Activated T-cell treated with anti-CD3 and anti-CD28 coated beads, Interleukin-2, amount 50 U/mL, for 72 hours (primary cell): ENCODE measurements at places on chromosomes 5 and 9.

DNA sequence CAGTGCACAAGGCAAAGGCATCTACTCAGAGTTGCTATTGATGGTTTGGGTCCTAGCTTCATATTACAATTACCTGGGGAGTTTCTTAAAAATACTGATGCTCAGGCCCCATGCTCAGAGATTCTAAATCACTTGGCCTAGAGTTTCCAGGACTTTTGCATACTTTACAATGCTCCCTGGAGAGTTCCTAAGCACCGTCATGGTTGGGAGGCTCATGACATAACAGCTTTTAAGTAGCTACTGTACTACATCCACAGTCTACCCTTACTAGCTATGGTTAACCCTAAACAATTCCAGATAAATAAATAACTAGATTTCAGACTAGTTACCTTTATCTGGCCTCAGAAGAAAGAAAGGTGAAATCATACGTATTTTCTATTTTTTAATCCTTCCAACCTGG, 414.4 kb downstream of the PDE4D start:
- no peak for DNase-seq

DNA sequence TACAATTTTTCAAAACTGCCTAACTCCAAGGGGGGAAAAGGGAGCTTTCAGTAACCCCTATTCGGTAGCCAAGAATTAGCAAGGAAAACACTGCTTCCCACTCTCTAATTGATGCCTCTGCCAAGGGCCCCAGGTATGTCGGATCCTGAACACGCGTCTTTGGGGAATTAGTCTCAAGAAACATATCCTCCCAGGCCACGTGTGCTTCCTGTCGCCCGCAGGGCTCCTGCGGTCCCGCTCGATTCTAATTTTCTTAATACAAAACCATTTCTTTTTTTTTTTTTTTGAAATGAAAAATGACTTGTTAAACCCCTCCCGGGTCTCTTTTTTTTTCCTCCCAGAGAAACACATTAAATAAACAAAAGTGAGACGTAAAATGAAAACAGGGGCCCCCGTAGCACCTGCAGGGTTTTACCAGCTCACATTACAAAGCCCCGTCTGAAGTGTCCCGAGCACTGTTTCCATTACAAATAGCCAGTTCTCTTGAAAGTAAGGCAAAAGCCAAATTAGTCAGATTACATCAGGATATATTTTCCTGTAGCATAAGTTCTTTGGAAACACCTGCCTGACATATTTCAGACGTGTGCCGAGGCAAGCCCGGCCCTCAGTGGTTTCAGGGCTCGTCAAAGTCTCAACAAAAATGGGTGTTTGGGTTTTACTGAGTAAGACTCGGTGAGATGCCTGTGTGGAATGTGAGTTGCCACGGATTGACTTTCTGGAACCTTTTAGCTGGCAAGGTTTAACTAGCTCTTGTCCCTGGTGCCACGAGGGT, 21.5 kb downstream of the SMIM23 start:
- no peak for DNase-seq

GRCh38 chr9:108069991-108070390, 580.4 kb upstream of the KLF4 start:
- no peak for DNase-seq

DNA sequence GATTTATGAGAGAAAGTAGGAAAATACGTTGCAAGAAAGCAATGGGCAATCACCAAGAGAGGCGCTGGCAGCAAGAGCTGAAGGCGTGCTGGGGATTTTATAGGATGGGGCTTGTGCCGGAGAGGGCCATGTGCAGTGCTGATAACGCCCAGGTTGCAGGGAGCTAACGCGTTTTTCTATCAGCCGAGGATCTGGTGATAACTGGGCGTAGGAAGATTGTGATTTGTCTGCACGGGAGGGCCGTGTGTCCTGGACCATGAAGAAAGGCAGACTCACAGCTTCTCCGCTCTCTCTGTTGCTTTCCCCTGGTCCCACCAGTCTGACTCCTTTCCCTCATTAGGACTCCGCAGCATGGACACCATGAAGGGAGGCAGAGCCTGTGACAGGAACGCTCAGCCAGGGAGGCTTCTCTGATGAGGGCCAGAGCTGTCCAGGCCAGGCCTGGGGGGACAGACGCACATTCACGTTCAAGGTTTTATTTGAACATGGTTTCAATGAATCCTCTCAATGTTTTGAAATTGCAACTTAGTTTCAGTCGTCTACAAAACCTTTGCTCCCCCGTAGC, 11.9 kb upstream of the CACNA1B start:
- DNase-seq, result no peak

GRCh38 chr9:97557606-97558095, 56.2 kb downstream of the TMOD1 start:
- no peak for DNase-seq

GRCh38 chr9:85502815-85503655, 238.7 kb downstream of the AGTPBP1 start:
- DNase-seq, result no peak

DNA sequence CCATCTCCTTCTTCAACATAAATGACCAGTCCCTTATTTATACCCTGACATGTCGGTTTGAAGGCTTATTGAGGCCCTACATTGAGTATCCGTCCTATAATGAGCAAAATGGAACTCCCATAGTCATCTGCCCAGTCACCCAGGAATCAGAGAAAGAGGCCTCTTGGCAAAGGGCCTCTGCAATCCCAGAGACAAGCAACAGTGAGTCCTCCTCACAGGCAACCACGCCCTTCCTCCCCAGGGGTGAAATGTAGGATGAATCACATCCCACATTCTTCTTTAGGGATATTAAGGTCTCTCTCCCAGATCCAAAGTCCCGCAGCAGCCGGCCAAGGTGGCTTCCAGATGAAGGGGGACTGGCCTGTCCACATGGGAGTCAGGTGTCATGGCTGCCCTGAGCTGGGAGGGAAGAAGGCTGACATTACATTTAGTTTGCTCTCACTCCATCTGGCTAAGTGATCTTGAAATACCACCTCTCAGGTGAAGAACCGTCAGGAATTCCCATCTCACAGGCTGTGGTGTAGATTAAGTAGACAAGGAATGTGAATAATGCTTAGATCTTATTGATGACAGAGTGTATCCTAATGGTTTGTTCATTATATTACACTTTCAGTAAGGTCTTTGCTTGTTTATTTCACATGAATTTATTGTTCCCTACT, 38.2 kb upstream of the BTNL3 start:
- DNase-seq, result no peak

- DNase-seq, result no peak
These were observed 4.1 kb downstream of the PAX5 start for GRCh38 chr9:37029776-37030610.

DNA sequence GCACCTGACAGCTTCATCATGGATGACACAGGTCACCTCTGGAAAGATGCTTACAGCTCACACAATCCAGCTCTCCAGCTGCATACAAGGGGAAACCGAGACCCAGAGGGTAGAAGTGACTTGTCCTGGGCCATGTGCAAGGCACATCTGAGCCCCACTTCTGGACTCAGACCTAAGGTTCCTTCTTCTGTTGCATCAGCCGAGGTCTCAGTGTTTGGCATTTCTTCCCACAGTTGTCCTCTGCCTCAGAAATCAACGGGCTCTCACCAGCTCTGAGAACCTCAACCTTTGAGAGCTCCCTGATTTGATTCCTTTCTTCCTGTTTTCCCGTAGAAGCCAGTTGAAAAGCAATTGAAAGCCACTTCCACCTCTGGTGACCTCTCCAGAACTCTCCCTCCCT, 38.7 kb upstream of the COL15A1 start:
- no peak for DNase-seq

DNA sequence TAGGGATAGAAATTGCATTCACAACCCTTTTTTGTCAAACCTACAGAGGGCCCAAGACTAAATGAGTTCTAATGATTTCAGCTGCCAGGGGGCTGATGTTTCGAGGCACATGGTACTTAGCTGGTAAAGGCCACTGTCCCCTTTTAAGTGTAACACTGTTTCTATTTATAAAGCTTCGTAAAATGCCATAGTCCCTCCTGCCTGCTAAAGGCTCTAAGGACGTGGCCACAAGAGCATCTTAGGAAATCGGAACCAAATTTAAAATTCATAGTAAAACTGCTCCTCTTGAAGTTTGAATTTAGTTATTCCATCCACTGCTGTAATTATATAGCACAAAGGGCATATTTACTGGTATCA, 170.3 kb upstream of the WWC1 start:
- no peak for DNase-seq

- no peak for DNase-seq
These were observed 28.0 kb downstream of the TBCA start for GRCh38 chr5:77748160-77748559.

DNA sequence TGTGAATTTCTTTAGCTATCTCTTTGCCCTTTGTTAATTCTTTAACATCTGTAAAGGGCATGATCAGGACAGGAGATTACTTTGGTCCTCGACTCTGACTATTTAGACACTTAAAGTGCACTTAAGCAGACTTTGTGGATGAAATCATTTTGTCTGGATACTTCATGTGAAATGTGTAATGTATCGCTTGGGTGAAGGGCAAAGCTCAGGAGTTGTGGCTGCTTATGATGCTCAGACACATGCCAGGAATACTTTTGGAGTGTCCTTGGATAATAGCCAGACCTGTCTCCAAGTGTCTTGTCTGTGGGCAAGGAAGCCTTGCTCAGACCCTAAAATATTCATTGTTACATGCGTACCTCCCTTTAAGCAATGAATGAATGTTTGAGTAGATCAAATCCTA, 87.8 kb downstream of the RAI14 start:
- DNase-seq, result no peak

DNA sequence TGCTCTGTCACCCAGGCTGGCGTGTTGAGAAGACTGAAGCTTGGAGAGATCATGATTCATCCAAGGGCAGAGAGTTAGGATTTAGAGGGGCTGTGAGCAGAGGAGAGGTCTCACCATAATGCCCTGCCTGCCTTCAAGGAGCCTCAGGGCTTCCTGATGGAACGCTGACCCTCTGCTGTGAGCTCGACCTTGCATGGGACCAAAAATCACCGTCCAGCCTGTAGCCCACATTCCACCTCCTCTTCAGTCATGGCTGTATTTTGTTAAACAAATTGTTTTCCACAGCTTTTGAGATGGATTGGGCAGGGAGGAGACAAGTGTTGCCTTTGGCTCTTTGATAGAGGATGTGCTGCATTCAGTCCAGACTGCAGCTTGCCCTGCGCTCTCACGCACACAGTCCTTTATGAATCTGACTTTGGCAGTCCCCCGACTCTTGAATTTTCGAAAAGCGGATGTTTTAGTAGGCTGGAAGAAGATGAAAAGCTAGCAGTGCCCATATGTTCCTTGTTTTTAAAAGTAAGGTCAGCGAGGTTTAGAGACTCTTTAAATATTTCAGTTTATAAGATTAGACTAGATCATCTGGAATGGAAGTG, 79.5 kb downstream of the MVB12B start:
- DNase-seq, result no peak

DNA sequence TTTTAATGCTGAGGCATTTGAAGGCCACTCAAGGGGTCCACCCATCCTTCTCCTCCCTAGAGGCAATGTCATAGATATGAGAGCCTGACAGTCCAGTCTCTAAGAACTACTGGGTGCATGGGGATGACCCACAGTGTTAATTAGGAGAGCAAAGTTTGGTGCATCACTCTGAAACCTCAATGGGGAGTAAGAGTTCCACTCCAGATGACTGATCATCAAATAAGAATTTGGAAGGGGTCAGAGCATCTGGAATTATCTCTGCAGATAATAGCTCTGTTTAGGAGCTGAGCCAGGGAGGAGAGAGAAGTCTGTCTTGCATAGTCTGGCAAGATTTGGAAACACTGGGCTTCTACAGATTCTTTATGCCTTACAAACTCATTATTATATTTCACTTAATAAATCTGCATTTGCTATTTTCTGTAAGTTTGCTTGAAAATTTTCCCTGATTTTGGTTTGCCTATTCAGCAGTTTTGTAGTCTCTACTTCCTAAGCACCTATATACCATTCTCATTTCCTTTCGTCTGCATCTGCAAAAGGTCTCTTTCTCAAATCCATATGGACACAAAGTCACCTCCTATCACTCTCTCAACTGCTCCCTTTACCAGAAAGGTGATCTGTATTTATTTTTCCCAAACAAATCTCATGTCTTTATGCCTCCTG, 27.7 kb downstream of the FGF10 start:
- no peak for DNase-seq

GRCh38 chr5:136192526-136193321, at the start of gene SMIM32:
Gene SMIM32, minus strand, starts transcription at chr5:136193162. Its CDS starts 638 bp downstream, at chr5:136192524.
- DNase-seq, result no peak

- DNase-seq, result no peak
These were observed 29.7 kb upstream of the ERCC6L2 start for GRCh38 chr9:95845751-95846150.

- DNase-seq, result peak; percentile 33
These were observed 127.9 kb downstream of the PIK3R1 start for GRCh38 chr5:68343421-68343826.

GRCh38 chr9:72360324-72360723, 4.7 kb downstream of the ZFAND5 start:
- DNase-seq, result no peak

DNA sequence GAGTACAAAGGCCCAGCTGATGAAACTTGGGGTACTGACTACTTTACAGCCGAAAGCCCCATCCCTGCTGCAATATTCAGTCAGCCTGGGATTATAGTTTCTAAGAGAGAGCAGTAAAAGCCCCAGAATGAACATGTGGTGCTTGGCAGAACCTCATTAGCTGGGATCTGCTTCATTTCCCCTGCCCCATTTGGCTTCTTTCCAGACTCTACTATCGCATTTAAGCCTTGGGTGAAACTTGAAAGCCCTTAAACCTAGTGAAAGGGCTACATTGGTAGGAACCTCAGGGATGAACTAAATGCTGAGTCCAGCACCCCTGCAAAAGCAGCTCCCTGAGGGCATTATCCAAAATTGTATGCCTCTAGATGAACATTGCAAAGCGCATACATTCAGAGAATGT, 631.1 kb downstream of the ACTL7B start:
- DNase-seq, result no peak

GRCh38 chr5:117394506-117395157, 820.0 kb upstream of the SEMA6A start:
- no peak for DNase-seq

- peak; percentile 38 for DNase-seq
These were observed 43.4 kb upstream of the BICD2 start for GRCh38 chr9:92807757-92808725.

DNA sequence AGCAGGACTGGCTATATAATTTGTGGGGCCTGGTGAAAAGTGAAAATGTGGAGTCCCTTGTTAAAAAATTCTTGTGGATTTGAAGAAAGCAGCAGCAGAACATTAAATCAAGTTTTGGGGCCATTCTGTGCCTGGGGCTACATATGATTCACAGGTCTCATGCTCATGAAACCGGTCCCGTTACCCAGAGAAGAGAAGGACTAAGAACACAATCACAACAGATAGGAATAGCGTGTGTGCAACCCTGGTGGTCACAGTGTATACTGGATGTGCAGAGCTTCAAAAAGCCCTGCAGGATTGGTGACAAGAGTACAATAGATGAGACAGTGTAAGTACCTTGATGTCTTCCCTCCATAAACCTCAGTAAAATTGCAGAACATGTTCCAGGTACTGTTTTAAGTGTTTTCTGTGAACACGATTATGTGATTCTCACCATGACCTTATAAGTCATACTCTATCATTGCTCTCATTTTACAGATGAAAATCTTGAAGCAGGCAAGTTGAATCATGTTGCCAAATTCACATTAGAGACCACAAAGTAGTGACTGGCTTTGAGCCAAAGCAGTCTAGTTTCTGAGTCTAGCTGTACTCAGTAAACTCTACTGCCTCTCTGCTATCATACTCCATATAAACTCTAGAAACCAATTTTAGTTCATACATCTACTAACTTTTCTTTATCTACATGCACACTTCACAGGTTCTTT, 636.5 kb downstream of the TAF11L14 start:
- no peak for DNase-seq
